NCI-H2171 (cell line): ENCODE measurements at places on chromosomes 7 and 10.

DNA sequence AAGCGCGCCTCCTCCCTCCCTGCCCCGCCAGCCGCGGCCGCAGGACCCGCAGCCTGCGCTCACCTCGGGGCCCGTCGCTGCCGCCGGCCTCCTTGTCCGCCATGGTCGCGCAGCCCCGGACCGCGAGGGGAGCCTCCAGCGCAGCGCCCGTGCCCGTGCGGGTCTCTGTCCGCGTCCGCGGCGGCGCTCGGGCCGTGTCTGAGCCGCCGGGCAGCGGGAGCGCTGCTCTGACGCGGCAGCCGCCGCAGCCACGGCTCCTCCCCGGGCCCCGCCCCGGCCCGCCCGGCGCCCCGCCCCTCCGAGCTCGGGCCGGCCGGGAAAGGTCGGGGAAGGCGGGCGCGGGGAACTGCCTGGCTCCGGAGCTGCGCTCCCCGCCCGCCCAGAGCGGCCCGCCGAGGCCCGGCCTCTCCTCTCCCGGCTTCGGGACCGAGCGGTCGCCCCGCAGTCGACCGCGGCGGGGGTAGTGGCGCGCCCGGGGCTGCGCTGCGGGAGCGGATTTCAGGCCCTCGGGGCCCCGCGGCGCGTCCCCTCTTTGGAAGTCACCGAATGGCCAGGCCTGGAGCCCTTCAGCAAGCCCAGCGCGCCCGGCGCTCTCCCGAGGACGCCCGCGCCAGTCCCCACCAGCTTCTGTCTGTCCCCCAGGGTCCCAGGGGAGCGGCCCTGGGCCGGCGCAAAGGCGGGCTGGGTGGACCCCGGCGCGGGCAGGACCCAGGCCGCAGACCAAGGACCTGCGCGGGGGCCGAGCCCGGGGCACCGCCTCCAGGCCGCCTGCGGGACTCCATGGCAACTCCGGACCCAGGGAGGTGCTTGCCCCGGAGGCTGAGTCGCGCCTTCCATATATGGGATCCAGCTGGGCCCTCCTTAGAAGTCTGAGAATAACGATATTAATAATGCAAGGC lies at the start of gene HSPA12A:
Gene HSPA12A (minus strand): TSS at position 200 of the 899 bp plus-strand sequence. CDS start 97 bp downstream, at position 103.
- peak; percentile 35 for DNase-seq

GRCh38 chr10:119461380-119461779 lies 81.1 kb downstream of the RGS10 start:
- no peak for DNase-seq

DNA sequence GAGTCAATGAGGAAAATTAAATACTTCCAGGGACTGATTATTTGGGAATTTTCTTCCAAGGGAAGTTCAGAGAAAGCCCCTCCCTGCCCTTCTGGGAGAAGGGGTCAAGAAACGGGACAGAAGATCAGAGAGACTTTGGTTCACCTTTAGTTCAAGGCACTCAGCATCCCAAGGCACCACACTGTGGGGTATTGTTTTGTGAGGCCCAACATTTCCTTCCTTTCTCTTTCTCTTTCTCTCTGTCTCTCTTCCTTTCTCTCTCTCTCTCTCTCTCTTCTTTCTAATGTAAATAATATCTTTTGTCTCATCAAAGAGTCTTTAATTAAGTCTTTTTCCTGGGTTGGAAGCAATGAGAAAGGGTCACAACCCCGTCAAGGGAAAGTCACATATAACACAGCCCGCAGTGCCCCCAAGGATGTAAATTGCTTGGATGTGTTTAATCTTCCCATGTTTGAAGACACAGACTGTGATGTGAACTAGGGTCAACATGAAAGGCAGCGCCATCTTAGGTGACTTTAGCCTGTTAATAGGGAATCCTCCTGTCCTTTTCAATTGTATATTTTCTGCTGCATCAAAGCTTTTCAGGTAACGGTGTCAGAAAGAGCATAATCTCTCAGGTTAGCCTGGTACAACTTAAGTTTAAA lies 983.3 kb upstream of the C7orf33 start:
- no peak for DNase-seq

DNA sequence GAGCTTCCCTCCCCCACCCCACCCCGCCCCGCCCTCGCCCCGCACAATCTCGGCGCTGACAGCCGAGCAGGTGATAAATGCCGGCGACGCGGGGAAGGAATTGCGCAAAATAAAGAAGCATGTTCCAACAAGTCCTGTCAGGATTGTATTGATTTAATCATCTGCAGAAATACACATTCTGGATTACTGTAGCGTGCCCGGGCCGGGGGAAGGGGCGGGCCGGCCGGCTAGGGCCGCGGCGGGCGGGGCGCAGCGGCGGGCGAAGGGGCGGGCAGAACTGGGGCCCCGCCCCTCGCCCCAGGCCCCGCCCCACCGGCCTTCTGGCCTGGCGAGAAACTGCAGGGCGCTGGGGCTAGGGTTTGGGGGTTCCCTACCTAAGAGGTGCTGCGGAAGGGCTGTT lies 88.9 kb upstream of the PAX2 start:
- peak; percentile 33 for DNase-seq

DNA sequence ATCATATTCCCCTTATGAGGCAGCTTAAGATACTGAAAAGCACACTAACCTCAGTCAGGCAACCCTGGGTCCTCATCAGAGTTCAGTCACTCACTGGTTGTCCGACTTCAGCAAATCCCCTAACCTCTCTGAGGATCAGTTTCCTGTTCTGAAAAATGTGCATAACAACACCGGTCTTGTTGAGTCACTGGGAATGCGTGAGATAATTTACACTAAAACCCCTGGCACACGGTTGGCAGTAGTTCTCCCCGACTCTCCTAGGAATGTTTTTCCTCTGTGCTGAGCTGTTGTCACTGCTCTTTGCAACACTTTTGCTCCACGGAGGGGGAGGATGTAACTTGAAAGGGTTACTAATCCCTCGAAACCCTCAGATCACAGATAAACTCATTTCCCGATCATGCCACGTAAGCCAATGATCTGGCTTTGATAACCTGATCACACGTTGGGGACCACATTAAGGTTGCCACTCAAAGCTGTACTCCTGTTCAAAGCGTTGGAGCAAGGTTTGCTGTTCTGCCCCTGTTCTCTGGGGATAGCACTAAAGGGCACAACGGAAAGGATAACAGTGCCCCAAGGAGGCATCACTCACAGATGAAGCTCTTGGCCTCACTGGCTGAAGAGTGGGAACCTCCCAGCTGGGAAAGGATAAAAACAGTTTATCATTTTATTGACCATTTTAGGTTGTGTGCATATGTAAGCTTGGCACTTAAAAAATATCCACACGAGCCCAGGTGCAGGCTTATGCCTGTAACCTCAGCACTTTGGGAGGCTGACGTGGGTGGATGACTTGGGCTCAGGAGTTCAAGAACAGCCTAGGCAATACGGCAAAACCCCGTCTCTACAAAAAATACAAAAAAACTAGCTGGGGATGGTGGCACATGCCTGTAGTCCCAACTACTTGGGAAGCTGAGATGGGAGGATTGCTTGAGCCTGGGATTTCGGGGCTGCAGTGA lies 5.0 kb upstream of the RBM17 start:
- DNase-seq = no peak

DNA sequence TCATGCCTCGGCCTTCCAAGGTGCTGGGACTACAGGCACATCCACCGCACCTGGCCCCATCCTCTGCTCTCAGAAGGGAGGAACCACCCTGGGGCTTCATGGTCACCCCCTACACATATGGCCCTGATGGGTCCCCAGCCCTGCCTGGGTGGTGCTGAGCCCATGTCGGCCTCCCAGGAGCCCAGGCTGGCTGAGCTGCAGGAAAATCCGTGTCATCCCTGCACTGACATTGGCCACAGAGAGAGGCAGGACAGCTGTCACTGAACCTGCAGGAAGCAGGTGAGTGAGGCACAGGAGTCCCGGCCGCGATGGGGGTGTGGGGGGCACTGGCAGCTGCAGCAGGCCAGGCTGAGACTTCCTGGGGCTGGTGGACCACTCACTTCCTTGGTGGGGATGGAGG lies 8.0 kb downstream of the GRIFIN start:
- DNase-seq = no peak

GRCh38 chr10:124875596-124875995 lies 66.3 kb upstream of the ZRANB1 start:
- DNase-seq = no peak

GRCh38 chr7:34949361-34949760 lies 87.9 kb downstream of the DPY19L1 start:
- no peak for DNase-seq

- DNase-seq = no peak
These were observed 133.7 kb downstream of the ARHGAP22 start for GRCh38 chr10:48470893-48471805.

- DNase-seq = no peak
These were observed 42.3 kb downstream of the RGS10 start for GRCh38 chr10:119500123-119500795.

DNA sequence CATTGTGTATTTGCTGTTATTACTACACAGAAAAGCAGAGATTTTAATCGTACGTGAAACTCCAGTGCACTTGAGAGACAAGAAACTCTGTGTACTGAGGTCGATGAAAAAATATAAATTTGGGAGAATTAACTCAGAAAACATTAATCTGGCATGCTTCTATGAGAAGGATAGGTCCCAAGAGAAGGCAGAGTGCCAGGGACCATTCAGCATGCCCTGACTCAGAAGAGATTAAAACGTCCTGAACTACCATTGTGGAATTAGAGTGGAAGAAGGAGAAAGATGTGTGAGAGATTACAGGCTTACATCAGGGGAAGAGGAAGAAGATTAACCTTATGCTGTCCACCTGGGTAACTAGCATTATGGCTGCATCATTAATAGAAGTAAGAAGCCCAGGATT lies 72.4 kb downstream of the REEP3 start:
- DNase-seq = no peak

GRCh38 chr10:86727470-86727869 lies 28.9 kb upstream of the BMPR1A start:
- no peak for DNase-seq

DNA sequence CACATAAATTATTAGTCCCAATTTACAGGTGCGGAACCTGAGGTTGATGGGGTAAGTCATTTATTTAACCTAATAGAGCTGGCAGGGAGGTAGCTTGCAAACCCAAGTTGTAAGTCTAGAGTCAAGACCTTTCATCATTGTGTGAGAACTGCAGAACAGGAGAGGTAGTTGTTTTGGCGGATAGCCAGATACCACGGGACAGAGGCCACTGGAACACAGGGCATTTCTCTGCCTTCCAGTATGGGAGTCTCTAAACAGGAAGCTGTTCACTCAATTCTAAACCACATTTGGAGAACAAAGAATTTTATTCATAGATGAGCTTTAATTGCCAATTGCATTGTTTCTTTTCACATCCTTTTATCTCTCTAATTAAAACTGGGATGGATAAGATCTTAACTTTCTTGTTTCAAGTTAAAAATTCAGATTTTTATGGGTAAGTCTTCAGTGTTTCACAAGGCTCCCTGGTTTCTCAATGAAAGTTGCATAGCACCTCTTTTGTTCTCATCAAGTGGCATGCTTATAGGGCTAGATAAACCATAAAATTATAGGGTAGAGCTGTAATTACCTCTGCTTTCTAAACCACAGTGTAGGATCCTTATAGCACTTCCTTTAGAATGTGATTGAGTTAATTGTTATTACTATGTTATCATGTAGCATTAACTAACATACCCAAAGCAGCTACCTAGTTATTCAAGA lies 489.0 kb downstream of the GATA3 start:
- DNase-seq = no peak

DNA sequence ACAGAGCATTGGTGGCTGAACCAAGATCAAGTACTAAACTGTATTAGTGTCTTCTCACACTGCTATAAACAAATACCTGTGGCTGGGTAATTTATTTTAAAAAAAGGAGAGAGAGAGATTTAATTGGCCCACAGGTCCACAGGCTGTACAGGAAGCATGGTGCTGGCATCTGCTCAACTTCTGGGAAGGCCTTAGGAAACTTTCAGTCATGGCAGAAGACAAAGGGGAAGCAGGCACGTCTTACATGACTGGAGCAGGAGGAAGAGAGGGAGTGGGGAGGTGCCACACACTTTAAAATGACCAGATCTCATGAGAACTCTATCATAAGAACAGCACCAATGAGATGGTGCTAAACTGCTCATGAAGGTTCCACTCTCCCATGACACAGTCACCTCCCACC lies 95.2 kb upstream of the JCAD start:
- DNase-seq = no peak

GRCh38 chr7:39042670-39043069 lies 65.0 kb downstream of the POU6F2 start:
- DNase-seq = peak; percentile 44

GRCh38 chr7:126635545-126635944 lies 617.2 kb downstream of the GRM8 start:
- peak; percentile 34 for DNase-seq

GRCh38 chr10:11876324-11876723 lies 53.2 kb downstream of the PROSER2 start:
- no peak for DNase-seq

DNA sequence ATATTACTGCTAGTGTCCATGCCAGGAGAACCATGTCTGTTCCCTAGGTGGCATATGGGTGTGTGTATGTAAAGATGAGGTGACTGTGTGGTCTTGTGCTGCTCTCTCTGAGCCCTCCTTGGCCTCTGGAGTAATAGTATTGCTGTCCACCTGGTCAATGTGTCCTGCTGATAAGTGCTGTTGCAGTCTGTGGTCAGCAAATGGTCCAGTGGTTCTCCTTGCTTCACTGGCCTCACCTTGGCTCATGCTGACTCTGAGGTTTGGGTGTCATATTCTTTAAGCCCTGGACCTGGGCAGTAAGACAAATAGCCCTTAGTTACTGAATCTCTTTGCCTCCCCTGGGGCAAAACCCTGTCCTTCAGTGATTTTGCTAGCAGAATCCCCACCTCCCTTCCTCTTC lies 56.8 kb downstream of the TPST1 start:
- no peak for DNase-seq

- no peak for DNase-seq
These were observed 324.4 kb downstream of the GRID1 start for GRCh38 chr10:86042161-86042560.

DNA sequence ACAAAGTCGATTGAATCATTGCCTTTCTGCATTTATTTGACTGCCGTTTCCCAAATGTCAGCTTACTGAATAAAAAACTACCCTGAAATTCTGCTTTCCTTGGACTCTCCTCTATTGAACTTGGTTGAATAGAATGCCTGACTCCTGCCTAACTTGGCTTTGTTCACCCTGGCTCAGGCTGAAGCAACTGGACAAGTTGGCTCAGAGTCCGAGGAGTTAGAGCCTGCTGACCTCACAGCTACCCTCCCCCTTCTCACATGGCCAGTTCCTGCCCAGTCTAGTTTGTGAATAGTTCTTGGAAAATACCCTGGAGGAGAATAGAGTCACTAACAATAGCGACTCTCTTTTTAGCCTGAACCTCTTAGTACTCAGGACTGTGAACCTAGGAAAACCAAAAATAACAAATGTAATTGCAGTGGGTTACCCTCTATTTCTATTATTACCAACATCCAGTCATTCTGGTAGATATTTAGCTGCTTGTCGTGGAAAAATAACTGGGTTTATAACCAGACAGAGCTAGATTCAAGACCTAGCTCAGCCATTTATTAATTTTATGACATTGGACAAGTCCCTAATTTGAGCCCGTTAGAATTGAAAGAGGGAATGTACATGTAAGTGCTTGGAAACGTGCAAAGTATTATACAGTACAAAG lies 17.3 kb upstream of the NRBF2 start:
- DNase-seq = no peak
